ENCODE measurements at places on chromosomes 13 and 19.

- DNase-seq, result no peak
Observed at GRCh38 chr13:48954081-48954480, 21.6 kb upstream of the FNDC3A start.

- DNase-seq, result no peak
Observed at GRCh38 chr13:74554569-74555275, 420.5 kb upstream of the KLF12 start.

DNA sequence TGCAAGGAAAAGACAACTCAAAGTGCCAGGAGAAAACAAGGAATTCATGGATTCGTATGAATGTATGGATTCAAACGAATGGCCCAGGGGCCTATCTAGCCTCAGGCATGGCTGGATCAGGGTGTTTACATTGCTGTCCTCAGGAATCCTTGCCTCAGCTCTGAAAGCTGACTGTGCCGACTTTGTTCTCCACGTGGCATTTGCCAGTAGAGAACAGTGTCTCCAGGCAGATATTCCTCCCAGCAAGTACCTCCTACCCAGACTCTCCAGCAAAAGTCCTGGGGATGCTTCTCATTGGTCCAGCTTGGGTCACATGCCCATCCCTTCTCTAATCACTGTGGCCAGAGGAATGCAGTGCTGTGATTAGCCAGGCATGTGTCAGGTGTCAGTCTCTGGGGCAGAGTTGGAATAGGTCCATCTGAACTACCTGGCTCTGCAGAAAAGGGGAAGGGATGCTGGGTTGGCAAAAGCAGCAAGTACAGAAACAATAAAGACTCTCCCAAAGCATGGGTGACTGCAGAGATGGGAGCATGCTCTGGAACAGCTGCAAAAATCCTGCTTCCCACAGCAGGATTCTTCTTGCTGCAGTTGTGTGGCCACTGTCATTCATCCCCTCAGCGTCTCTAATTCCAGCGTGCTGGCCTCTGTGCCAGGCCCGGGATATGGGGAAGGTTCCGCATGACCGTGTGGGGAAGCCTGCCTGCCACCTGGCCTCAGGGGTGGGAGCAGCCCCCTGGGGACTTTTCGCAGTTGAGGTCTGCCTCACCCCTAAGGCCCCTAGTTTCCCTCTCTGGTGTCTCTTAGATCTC is 30.0 kb downstream of the CCNE1 start:
- no peak for DNase-seq

DNA sequence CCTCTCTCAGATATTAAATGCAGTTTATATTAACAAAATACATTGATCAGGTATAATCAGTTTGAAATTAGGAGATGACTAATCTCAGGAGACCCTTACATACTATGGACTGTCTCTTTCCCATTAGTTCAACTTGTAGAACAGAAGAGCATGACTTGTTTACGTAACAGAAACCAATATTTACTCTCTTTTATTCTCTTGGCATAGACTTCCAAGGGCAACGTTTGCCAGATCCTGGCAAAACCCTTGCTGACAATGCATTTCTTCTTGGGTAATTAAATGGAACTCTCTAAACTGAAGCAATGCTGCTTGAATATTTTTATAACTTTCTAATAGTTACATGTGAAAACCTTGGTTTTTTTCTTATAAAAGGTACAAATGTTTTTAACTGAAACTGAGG is 68.3 kb upstream of the MYO16 start:
- DNase-seq, result no peak

- DNase-seq, result no peak
Observed at GRCh38 chr13:45830121-45830520, 21.4 kb downstream of the SIAH3 start.

DNA sequence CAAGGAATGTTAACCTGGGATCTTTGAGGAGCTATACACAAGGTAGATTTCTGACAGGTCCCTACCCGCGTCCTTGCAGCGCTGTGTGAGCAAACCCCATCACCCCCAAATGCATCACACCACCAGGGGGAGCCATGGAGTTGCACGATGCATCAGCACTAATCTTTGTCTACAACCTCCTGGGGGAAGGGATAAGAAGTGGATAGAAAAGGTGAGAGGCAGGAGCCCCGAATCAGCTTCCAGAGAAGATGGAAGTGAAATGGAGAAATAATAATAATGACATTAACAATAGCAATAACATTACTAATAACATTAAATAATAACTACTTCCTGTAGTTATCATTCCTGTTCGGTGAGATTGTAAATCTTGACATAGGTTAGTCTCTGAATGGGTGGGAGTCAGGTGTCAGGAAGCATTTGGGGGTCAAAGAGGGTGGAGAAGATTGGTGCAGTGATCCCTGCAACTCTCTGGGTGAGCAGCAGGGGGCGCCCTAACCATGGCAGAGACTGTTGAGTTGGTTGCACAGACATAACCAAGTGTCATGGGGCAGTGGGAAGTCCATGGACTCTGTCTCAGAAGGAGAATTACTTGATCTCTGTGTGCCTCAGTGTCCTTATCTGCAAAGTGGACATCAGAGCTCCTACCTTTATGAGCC is 16.5 kb downstream of the SIGLEC7 start:
- peak; percentile 46 for DNase-seq

DNA sequence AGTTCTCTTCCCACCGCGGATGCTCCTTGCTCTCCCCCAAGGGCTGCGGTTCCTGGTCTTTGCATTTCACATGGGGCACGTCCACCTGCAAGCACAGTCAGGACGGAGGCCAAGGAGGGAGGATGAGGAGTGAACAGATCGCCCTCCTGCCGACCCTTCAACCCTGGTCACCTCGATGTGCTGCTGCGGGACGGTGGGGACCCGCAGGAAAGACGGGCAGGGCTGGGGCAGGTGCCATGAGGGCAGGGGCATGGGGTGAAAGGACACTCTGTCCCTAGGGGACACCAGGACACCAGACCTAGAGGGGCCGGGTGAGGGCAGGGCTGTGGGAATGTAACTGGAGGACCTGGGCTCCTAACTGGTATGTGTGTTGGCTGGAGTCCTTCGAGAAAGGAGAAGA is 840 bp downstream of the SYCE2 start:
- DNase-seq, result no peak

- no peak for DNase-seq
Observed at GRCh38 chr13:106738186-106738678, 170.3 kb upstream of the ARGLU1 start.

DNA sequence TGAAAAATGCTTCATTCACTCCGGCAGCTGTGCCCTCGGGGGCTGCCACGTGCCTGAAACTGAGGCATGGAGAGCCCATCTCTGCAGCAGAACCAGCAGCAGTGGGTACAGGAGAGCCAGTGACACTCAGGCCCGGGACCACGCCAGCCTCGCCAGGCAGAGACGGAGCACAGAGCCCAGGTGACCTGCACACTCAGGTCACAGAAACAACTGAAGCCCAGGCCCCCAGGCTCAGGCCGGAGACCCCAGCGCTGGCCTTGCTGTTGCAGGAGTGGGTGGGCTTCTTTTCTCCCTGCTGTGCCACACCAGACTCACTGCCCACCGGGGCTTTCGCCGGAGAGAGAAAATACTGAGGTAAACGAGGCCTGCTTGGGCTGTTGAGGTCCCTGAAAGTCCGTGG is 117.3 kb downstream of the SOX1 start:
- DNase-seq, result no peak

- no peak for DNase-seq
Observed at GRCh38 chr19:27792576-27793127, 1420.3 kb downstream of the UQCRFS1 start.

- no peak for DNase-seq
Observed at GRCh38 chr19:35522745-35523327, 5.3 kb downstream of the SBSN start.

- no peak for DNase-seq
Observed at GRCh38 chr19:51128227-51128626, 3.5 kb downstream of the SIGLEC9 start.

- DNase-seq, result no peak
Observed at GRCh38 chr19:13995017-13995728, 10.9 kb downstream of the RFX1 start.

DNA sequence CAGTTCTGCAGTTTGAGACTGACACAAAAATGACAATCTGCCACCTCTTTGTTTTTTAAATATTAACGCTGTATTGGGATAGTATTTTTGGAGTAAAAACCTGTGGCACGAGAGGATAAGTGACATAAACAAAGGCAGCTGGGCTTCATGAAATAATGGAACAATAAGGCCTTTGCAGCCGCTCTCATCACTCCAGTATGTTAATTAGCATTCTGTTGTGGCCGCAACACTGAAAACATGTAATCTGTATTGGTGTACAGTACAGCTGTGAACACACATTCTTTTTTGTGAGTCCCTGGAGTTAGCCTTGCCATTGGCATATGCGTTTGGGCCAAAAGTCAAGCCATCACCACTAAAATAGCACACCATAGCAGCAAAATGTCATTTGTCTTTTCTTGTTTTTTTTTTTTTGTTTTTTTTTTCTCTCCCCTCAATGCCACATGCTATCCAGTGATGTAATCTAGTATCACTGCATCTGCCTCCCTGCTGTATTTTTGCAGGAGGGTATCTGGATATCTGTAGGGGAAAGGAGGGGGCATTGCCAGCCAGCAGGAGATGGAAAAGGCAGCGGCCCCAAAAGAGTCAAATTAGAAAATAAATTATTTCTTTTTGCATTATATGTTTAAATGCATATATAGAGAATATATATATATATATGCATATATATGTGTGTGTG is 885 bp upstream of the ZNF536 start:
- DNase-seq, result no peak

DNA sequence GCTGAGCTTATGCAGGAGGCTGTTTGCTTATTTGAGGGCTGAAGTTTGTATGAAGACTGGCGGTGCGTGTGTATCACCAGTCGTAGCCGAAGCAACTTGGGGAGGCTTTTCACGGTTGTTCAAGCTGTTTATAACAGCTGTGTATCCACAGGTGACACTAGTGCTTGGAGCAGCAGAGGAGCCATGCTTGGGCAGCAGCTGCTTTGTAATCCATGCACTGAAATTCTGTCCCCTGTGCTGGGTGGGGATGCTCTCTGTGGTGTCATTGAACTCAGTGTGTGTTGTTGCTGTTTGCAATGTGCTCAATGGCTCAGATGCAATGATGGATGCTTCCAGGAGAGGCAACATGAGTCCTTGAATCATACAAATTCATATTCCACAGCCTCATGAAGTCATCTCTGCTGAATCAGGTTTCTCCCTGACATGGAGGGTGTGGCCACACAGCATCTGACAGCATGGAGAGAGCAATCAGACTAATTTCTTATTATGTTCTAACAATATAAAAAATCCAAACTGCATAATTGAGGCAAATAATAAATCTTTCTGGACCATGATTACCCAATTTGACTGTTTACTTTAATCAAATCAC is 18.8 kb upstream of the GTF3A start:
- DNase-seq, result no peak

DNA sequence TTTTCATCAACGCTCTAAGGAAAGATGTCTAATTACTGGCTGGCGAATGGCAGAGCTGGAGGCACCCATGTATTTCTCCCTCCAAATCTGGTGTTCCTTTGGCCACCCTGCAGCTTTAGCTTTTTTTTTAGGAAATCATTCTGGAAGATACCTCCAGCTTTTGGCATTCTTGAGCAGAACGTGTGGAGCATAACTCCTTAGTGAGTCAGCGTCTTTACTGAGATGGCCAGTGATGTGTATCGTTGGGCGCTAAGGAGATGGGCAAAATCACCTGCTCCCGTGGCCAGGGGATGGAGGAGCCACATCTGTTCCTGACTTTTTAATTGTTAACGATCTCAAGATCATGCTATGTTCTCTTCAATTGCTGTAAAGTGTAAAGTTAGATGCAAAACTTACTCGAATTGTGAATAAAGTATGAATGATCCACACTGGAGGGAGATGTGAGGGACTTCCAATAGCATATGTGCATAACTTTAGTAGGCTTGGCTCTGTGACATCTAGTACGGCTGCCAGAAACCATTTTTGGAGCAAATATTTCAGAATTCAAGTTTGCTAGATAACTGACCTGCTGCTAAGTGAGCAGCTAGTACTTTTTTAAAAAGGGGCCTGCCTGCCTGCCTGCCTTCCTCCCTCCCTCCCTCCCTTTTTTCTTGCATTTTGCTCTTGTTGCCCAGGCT is 24.4 kb upstream of the C1QTNF9 start:
- DNase-seq, result no peak

DNA sequence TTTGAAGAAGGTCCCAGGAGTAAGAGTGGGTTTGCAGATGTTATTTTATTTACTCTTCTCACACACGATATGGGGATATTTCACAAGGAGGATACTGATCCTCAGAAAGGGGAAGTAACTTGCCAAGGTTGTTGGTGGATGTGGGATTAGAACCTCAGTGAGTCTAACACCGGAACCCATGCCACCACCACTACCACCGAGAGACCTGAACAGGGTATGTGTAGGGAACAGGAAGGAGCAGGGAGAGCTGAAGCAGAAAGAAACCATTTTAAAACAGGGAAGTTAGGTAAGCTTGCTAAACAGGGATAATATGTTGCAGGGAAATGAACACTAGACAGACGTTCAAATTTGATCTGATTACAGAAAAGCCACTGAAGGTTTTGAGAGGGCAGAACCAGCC is 11.6 kb upstream of the CEACAM3 start:
- no peak for DNase-seq

GRCh38 chr13:71499235-71499634 is 367.8 kb downstream of the DACH1 start:
- DNase-seq, result no peak

DNA sequence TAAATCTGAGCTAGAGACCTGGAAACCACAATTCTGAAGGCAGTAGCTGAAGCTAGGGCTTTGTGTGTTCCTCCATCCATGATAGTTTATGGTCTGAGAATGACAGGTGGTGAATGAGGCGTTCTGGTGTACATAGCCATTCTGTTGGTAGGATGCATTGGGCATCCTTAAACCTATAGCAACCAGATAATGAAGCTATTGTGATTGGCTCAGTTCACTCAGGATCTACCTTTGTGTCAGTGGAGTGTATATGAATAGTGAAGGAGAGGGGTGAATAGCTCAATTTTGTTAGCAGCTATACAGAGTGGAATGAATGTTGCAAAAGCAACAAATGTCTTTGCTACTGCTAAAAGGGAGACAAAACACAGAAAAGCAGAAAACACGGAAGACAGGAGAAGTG is 80.0 kb upstream of the PCDH20 start:
- no peak for DNase-seq

- DNase-seq, result no peak
Observed at GRCh38 chr13:32390048-32390447, 37.9 kb downstream of the N4BP2L1 start.

DNA sequence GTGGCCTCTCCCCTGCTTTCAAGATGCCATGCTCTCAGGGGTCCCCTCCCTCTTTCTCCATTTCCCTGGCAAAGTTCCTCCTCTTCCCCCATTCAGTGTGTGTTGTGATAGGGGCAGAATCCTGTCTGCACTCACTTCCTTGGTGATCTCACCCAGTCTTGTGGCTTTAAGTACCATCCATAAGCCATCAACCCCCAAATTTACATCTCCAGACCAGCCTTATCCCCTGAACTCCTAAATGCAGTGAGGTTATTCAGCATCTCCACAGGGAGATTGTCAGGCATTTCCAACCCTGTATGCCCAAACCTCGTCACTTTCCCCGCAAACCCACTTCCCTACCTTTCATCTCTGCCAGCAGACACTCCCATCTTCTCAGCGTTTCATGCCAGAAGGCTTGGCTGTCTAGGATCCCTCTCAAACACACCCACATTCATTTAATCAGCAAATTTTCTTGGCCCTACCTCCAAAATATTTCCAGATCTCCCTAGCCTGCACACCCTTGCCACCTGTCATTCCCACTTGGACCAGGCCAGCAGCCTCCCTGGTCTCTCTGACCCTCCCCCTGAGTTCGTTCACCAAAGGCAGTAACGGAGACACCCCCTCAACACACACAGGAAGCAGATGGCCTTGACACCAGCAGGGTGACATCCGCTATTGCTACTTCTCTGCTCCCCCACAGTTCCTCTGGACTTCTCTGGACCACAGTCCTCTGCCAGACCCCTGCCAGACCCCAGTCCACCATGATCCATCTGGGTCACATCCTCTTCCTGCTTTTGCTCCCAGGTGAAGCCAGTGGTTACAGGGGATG is at the start of gene HCST:
HCST (plus strand) TSS at position 676 of the 808 bp plus-strand sequence; CDS start at position 741, 65 bp downstream.
- DNase-seq, result peak; percentile 49
